NCI-H2227 treated with DMSO at 0.1 percent for 48 hours (cell line): ENCODE measurements at places on chromosomes 1 and 21.

GRCh38 chr1:205782627-205783432 lies 7.5 kb upstream of the RAB29 start:
- no peak for DNase-seq

GRCh38 chr1:18182398-18183160 lies 75.0 kb downstream of the IGSF21 start:
- DNase-seq, result no peak

DNA sequence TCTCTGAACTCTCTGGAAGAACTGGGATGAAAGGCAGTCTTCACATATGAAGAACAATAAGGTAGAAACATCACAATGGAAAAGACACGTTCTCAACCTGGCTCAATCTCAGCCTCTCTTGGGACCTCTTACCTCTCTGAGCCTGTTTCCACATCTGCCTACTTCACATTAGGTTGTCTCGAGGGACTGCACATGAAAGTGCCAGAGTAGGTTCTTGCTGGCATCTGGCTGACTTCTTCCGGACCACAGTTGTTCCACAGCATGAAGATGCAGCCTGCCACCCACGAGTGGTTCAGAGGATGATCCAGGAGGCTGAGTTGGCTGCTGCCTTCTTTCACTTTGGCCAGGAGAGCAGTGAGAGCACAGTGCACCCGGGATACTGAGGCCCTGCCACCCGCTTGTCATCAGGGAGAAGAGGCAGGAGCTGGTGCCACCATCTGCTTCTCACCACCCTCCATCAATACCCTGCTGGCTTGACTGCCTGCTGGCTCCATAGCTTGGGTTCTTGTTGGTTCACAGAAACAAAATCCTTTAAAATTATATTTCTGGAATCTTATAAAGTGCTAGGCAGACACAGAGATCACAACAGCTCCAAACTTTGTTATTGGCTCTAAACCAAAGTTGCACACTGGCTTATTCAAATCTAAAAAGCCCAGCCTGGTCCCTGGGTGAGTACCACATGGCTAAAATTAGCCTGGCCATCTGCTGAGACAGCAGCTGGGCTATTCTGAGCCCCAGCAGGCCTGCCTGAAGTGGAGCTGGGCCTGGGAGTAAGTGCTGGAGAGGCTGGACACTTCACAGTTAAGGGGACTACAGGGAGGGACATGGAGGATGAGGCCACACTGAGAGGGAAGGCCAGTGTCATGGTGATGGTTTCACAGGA lies 46.9 kb upstream of the LIN9 start:
- DNase-seq, result no peak

DNA sequence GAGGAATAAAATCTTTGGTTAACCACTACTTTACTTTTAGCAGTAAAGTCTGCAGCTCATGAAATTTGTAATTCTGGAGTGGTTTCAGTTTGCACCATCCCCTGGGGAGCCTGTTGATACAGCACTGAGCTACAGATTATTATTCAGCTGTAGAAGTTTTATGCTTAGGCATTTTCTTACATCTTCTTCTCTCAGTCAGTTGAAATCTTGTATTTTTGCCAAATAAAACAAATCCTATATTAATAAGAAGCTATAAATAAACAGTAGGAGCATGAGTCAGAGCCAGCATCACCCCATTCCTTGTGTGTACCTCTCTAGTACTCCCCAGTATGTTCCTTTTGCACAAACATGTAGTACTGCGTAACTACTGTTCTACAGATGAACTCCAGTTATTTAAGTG lies 118.9 kb downstream of the ATF6 start:
- DNase-seq, result no peak

DNA sequence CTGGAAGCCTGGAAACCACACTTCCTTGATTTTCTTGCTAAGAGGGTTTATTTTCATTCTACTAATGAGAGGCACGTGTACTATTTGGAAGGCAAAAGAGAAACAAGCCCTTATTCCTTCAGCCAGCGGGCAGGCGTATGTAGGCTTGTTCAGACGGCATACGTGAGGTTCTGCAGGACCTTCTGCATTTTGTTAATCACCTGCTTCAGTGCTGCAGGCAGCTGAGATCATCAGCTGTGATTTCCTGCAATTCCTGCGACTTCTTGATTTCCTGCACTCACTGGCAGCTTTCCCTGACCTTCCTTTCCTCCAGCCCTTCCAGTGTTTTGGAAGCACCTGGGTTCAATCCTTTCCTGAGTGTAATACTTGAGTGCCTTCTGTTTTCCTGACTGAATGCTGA lies 43.4 kb downstream of the TSNAX start:
- DNase-seq, result no peak

DNA sequence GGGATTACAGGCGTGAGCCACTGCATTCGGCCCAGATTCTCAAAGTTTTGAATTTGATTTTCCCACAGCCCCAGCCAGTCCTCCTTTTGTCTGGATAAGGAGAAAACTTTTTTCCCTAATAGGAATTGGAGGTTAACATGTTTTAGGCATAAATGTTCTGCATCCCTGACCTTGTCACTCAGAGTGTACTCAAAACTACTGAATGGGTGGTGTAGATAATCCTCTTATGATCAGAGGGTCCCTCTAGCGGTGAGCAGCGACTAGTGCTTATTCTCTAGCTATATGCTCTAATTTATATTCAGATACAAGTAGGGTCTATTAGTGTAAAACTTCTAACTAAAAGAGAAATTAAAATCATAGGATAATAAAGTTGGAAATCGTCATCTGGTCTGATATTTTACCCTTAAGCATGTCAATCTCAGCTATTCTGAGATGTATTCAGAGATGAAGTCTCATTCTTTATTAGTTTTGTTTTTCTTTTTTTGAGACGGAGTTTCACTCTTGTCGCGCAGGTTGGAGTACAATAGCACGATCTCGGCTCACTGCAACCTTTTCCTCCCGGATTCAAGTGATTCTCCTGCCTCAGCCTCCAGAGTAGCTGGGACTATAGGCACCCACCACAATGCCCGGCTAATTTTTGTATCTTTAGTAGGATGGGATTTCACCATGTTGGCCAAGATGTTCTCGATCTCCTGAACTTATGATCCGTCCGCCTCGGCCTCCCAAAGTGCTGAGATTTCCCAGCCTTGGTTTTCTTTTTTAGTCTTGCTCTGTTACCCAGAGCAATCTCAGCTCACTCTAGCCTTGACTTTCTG lies 2.7 kb upstream of the PSMD4 start:
- peak; percentile 82 for DNase-seq

GRCh38 chr1:212633161-212633560 lies 24.6 kb downstream of the ATF3 start:
- no peak for DNase-seq

DNA sequence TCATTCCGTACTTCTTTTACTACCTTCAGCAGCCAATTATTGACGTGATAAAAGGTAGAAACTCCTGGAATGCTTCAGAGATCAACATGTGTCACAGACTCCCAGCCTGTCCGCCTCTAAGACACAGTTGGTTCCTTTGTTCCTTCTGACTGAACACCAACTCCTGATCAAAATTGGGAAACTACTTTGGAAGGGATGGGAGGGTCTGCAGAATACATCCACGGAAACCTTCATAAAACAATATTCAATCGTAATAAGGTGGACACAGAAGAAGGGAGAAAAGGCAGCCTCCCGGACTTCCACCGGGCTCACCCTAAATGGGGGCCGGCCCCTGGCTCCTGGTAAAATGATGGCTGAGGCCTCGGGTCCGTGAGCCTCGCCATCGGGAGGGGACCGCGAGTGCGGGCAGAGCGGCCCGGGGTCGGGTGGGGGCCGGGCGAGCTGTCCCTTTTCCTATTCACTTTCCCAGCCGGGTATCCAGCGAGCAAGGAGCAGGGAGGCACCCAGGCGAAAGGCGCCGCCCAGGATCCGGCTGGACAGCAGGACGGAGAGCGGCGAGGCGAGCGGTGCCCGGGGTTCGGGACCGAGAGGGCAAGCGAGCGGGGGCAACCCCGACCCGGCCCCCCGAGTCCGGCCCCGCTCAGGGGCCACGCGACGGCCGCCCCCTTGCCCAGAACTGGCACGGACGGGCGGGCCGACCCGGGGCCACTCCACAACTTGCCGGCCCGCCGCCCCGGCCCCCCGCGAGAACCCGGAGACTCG lies 805 bp downstream of the NRIP1 start:
- no peak for DNase-seq
